ENCODE measurements at places on chromosomes 1 and 21.

DNA sequence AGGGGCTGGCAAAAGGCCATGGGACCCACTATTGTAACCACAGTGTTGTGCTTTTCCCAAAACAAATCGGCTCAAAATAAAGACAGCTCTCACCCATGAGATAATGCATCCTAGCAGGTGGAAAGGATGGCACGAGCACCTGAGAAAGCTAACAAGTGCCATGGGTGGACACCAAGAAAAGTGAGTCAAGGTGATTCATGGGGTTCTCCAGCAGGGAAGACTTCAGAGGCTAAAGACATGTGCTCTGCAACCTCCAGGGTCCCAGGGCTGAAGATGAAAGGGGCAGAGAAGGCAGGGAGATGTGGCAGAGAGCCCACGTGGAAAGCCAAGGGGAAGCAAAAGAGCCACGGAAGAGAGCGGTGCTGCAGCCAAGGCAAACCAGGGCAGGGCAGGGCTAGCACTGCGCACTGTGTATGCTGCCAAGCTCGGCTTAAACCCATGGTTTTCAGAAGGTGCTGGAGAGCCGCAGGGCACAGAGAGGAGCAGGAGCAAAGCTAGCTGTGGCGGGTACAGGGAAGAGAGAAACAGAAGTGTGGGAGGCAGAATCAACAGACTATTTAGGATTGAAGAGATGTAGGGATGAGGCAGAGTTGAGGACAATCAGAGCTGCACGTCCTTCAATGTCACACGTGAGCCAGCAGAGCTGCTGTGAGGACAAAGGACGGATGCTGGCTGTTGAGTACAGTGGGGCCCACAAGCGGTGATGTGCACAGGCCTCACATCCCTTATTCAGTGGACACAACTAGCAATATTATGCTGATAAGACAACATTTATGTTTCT lies 41.8 kb upstream of the C1orf198 start:
- no peak for DNase-seq

- DNase-seq: no peak
These were observed 80.1 kb downstream of the LRRC53 start for GRCh38 chr1:74432325-74432724.

DNA sequence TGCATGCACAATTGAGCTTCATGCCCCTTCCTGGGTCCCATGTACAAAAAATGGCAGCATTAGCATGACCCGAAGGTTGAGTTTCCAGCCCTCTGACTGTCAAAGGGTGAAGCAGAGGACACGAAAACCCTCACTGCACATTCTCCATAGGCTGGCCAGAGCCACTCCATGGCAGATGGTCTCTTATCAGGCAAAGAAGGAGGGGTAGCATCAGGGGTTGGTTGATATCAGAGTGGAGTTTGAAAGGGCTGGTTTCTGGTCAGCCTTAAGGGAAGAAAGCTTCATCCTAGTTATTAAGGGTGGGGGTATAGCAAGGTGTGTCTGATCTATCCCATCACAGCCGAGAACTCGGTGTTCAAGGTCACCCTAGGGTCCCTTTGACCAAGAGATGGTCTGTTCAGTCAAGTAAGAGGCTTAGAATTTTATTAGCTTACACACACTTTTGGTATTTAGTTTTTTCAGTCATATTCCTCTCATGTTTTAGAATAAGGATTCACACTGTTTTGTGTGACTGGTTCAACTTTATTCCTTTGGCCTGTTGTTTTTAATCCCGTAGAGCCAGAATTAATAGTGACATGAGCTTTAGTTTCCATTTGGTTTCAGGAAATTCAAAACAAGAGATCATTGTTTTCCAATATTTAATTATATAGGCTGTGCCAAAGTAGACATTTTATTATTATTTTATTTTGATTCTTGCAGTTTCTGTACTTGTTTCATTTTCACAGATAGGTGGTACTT lies 199.9 kb upstream of the FMN2 start:
- no peak for DNase-seq

DNA sequence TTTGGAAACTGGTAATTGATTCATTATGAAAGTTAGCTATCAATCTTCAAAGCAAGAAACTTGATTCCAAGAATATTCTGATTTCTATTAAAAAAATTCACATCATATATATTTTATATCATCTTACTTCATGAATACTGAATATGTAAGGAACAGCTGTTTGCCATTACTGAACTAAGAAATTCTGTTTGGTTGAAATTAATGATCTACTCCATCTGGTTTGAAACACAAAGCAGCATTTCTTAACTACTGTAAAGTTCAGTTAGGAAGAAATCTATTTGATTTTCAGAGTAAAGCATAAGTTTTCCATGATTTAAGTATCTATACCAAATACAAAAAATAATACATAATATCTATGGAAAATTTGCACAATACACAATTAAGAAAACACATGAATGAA lies 66.0 kb upstream of the SCYL3 start:
- no peak for DNase-seq

DNA sequence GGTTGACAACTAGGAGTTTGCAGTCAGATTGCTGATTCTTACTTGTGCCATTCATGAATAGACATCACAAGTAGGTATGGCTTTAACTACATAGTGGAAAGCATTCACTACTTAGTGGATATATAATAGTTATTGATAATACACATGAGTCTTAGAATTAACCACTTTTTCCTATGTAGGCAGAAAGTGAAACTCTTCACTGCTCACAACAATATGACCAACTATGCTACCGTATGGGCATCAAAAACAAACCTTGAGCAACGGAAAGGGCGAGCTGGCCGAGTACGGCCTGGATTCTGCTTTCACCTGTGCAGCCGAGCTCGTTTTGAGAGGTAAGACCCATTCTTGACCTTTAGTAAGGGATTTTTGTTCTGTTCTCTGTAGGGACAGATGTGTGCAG lies 38.7 kb downstream of the DHX9 start:
- no peak for DNase-seq

All from NCI-H226 (cell line).